ENCODE measurements at places on chromosomes 7 and 10.

- DNase-seq = no peak
Measured at GRCh38 chr7:155745737-155746136, 66.5 kb downstream of the SHH start.

DNA sequence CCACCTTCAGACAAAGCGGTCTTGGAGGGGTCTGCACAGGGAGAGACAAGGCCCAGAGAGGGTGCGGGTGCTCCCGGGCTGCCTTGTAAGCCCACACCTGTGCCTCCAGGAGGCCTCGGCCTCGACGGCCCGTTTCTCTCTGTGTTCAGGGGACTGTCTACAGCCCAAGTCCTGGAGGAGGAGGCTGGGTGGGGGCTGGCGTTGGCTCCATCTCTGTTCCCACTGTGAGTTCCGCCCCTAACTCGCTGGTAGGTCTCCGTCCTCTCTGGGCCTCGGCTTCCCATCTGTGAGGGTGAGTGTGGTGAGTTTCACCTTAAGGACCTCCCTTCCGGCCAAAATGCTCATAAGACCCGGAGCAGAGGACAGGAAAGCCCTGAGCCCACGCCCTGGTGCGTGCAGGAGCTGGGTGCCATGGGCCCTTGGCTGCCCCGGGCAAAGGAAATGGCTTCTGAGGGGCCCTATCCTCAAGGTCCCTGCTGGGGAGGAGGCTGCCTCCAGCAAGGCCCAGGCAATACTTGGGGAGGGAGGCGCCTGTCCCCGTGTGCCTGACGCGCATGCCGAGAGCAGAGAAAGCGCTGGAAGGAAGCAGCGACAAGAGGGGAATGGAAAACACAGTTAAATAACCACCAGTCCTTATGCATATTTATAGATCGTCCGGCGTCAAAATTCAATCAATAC, 276.8 kb downstream of the ELFN1 start:
- no peak for DNase-seq

GRCh38 chr10:89001024-89001728, 10.6 kb downstream of the FAS start:
- no peak for DNase-seq

DNA sequence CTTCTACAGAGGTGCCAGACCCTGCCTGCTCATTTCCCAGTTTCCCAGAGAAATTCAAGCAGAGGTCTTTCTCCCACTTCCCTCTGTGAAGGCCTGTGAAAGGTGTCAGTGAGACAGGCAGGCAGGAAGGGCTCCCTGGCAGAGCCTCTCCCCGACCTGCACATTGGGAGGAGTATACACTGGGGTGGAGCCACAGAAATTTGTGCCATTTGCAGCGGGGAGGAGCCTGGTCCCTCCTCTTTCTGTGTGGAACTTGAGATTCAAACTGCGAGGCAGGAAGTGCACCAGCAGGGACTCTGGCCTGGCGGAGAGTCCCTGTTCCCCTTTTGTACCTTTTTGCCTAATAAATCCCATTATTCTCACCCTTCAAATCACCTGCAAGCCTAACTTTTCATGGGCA, 54.6 kb upstream of the OPN4 start:
- no peak for DNase-seq

- DNase-seq = no peak
Measured at GRCh38 chr10:51821045-51821444, 121.7 kb upstream of the CSTF2T start.

DNA sequence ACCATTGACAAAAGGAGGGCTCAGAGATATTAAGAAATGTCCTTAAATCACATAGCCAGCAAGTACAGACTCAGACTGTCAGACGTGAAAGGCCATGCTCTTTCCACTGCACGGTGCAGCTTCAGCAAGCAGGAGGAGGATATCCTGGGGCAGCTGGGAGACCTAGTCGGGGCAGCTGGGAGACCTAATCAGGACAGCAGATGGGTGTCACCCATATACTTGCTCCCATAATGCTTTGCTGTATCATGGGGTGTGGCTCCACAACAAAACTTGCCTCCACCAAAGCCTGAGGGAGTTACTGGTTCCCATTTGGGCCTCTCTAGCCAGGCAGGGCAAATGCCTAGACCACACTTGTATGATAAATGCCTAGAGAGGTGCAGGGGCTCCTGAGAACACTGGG, 55.4 kb downstream of the GRID1 start:
- DNase-seq = no peak

GRCh38 chr7:115289971-115290370, 368.1 kb downstream of the MDFIC start:
- no peak for DNase-seq

GRCh38 chr7:22627136-22627535, 99.9 kb upstream of the IL6 start:
- DNase-seq = peak; percentile 82

DNA sequence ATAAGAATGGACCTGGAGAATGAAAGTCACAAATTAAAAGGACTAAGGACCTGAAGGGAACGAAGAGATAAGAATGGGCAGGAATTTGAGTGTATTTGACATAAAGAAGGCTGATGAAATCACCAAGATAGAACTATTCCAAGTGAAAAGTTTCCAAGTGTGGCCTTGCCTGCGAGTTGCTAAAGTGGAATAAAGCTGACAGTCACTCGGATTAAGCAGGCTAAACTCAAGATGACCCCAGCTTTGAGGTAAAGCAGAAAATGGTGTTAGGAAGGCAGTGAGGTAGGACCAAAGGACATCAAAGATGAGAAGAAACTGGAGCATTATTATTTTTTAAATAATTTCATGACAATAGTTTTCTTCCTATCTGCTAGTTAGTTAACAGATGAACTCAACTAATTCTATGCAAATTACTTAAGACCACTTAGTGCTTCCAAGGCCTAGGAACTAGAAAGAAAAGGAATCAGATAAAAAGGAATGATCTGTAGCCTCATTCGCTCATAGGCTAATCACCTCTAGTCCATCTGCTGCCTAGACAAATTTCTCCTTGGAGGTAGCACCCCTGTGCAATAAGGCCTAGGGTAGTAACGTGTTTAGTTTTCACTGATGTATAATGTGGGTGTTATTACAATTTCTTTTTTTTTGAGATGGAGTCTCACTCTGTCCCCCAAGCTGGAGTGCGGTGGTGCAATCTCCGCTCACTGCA, 34.5 kb downstream of the EZH2 start:
- DNase-seq = no peak

DNA sequence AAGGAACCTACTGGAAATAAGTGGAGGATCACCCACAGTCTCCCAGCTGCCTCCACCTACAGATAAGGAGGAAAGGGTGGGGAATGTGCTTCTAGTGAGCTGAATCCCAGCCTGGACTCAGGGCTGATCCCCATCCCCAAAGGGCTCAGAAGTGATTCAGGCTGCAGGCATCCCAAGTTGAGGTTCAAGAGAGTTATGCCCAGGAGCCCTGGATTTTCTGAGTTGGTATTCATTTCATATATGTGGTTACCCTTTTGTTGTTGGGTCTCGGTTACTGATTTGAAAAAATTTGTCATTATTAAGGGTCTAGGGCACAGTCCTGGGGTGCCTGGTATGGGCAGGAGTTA, 30.0 kb upstream of the SRGN start:
- peak; percentile 40 for DNase-seq

- DNase-seq = peak; percentile 88
Measured at GRCh38 chr7:115094163-115094562, 172.3 kb downstream of the MDFIC start.

GRCh38 chr7:96989859-96990317, 15.5 kb upstream of the DLX6 start:
- no peak for DNase-seq

GRCh38 chr10:4050061-4050460, 265.1 kb upstream of the KLF6 start:
- DNase-seq = no peak

- DNase-seq = no peak
Measured at GRCh38 chr7:4815609-4816418, 40.4 kb downstream of the AP5Z1 start.

- DNase-seq = no peak
Measured at GRCh38 chr10:132806561-132807003, 20.6 kb upstream of the NKX6-2 start.

DNA sequence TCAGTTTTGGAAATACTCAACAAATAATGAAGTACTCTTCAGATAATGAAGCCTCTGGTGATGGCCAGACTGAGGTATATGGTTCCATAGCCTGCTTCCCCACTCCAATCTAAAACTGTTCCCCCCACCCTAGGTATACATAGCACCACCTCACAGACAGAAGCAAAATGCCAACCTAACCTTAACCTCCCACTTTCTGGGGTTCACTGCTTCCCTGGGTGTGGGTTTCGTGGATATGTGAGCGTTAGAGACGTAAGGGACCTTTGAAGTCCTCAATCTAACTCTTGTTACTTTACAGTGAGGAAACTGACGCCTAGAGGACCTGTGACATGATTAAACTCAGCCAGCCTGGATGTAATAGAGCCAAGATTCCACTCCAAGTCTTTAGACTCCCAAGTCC, 1.4 kb downstream of the RHBDD2 start:
- no peak for DNase-seq

DNA sequence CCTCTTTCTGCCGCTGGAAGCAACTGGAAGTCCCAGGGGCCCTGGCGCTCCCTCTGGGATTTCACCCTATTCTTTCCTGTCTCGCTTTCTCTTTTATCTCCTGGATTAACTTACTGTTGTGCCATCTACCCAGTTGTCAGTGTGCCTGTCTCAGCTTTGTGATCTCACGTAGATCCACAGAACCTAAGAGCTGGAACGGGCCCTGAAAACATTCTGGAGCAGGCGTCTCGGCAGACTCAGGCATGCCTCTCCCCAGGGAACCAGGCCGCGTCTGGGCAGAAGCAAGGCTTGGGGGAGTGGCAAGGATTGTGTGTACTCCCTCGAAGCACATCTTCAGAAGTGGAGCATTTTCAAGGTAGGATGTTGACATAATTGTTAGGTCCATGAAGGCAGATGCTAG, 87.2 kb downstream of the KCNMA1 start:
- DNase-seq = no peak

GRCh38 chr7:101133621-101134398, 6.9 kb downstream of the SERPINE1 start:
- DNase-seq = peak; percentile 70

DNA sequence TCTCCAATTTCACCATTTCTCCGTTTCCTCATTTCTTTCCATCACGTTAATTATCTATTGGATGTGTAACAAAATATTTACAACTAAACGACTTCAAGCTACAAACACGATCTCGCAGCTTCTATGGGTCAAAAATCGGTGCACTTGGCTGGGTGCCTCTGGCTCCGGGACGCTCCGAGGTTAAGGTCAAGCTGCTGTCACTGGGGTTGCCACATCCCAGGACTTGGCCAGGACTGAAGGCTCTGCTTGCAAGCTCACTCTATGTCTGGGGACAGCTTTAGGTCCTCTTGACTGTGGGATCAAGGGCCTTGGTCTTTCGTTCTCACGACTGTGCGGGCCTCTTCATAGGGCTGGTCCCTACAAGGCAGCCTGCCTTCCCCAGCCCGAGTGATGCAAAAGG, 159.7 kb downstream of the CCDC3 start:
- DNase-seq = no peak

DNA sequence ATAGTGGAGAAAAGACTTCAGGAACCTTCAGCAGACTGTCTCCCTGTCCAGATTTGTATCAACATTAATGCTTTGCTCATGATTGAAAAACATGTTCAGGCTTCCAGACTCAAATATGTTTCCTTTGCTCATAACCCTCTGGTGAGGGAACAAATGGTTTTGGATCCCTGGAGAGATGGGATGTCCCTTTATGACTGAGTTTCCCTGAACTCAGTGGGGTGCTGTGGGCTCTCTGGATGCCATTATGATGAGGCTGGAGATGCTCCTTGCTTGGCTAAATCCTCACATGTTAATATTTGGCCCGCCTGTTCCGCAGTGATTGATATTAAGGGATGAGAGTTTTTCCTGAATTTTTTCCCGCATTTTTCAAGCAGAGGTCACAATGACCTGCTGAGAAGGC, 749.4 kb downstream of the SUGCT start:
- no peak for DNase-seq

DNA sequence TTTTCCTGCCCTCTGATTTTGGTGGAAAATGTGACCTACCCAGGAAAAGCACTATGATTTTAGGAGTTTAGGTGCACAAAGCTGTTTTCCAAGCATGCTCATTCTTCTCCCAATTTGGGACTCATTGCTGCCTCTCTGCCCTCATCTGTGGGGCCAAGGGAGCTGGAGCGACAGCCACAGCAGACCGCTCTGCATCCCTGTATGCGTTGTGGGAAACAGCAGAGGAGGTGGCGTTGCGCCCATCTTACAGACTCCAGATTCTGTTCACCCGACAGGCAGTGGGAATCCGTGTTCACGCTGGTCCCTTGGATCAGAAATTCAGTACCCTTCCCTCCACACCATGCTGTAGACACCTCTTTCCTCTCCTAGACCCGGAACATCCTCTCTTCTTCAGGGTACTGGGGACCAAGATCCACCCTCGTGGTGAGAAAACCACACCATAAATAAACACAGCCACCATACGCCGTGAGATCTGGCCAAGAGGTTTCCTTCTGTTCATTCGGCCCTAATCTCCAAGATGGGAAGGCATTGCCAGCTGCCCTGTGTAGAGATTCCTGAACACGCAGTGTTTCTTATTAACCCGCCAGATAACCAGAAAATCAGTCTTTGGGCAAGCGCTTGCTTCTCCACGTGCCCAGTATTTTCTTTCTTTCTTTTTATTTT, 87.9 kb downstream of the CUX1 start:
- DNase-seq = no peak

DNA sequence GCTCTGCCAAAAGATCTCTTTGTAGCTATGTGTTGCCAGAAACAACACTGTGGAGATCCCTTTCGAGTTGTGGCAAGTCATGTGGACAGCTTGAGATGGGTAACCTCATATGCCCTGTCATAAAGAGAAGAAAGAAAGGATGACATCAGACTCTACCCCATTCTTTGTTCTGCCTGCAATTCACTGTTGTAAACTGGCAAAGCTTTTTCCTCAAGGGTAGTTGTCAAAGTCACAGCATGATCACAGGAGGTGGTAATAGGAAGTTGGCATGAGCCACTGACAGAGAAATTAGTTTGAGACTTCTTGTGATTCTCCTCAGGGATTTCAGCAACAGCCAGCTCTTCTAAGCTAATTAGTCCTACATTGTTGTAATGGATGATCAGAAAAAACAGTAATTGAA, 19.4 kb upstream of the MINDY3 start:
- no peak for DNase-seq

GRCh38 chr7:148474481-148475025, 116.0 kb upstream of the C7orf33 start:
- DNase-seq = no peak

DNA sequence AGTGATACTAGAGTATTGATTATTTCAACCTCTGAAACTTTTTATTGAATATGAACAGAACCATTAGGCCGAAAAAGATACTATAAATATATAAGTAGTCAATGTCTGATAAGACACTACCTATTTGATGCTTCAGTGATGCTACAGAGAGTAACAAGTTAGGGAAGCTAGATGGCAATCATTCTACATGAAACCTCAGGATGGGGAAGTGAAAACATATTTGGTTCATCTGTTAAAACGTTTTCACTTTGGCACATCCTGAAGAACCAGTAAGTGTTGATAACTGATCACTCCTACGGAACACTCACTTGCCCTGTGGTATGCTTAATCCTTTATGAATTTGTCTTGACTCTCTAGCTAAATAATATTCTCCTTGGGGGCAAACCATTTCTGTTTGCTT, 1064.9 kb downstream of the NXPH1 start:
- DNase-seq = no peak

- DNase-seq = peak; percentile 90
Measured at GRCh38 chr10:99681553-99681952, 22.2 kb downstream of the ENTPD7 start.
